Natural killer cell (primary cell): ENCODE measurements at places on chromosomes 16 and 17.
A peak's percentile ranks its signal among the peaks of the same experiment; 100 is the strongest.

DNA sequence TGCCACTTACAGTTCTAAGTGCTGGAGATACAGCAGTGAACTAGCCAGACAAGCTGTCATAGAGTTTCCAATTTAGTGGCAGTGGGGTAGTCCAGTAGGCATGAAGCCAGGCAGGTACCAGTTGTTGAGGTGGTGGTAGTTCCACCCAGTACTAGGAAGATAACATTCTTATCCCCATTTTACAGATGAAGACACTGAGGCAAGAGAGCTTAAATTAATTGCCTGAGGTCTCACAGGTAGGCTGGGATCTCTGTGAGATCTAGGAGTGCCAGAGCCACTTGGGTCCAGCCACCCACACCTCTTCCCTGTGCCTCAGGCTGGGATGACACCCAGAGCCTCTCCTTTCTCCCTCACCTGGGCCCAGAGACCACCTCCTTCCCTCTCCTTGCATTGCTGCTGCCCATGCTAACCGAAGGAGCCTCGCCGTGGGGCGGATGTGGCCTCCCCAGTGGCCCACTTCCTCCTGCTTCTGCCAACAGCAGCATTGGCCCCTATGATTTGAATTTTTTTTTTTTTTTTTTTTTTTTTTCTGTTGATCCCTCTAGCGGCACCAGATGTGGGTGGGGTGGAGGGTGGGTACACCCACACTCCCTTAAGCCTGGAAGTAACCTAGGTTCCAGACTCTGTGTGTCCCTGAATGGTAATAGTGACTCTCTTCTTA lies 114.0 kb downstream of the PRKCB start:
- no peaks in the 10 kb centered on the region for H3K27me3 ChIP-seq
- H3K36me3 ChIP-seq = no peaks in the 10 kb centered on the region
- peaks cover 62% of the 10 kb centered on the region for H3K4me1 ChIP-seq
- DNase-seq = peak; percentile 59
- H3K4me3 ChIP-seq = no peak overlapping the region
- H3K27ac ChIP-seq = peak overlapping the region; percentile 75

GRCh38 chr17:75009139-75009724 lies 3.2 kb upstream of the MRPL58 start:
- H3K36me3 ChIP-seq = no peaks in the 10 kb centered on the region
- H3K4me3 ChIP-seq = no peak overlapping the region

- H3K4me3 ChIP-seq = no peak overlapping the region
- H3K27me3 ChIP-seq = no peaks in the 10 kb centered on the region
- DNase-seq = no peak
Observed at GRCh38 chr16:25950586-25951281, 259.0 kb downstream of the HS3ST4 start.

DNA sequence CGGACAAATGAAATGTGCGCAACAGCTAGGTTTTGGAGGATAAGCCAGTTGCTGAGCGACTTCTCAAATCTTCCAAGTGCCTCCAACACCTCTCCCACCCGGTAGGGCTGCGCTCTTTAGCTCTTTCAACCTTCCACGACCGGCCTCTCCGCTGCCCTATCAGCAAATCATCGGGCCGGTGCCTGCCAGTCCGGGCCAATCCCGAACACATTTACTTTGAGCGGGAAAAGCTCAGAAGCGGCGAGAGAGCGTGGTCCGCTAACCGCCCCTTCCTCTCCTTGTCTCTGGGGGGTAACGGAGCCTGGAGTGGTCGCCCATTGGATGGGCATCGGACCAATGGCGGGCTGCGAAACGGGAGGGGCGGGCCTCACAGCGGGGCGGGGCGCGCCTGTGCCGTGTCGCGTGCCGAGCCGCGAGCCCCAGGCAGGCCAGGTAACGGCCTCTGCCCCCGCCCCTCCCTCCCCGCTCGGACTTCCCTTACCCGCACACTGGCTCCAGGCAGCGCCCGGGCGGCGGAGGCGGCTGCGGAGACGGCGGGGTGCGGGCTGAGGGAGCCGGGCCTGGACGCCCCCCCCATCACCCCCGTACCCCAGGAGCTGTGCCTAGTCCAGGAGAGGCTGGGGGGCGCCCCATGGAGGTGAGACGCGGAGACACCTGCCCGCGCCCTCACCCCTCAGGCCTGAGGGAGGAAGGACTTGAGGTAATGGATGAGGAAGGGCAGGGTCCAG lies at the start of gene MEIOC:
TSS of gene MEIOC (plus strand) at position 486 of the 728 bp plus-strand sequence. CDS start at position 632, 146 bp downstream.
- DNase-seq = peak; percentile 34
- H3K36me3 ChIP-seq = no peaks in the 10 kb centered on the region
- H3K4me3 ChIP-seq = no peak within 1 kb of the TSS
- H3K4me1 ChIP-seq = peaks cover 12% of the 10 kb centered on the region

DNA sequence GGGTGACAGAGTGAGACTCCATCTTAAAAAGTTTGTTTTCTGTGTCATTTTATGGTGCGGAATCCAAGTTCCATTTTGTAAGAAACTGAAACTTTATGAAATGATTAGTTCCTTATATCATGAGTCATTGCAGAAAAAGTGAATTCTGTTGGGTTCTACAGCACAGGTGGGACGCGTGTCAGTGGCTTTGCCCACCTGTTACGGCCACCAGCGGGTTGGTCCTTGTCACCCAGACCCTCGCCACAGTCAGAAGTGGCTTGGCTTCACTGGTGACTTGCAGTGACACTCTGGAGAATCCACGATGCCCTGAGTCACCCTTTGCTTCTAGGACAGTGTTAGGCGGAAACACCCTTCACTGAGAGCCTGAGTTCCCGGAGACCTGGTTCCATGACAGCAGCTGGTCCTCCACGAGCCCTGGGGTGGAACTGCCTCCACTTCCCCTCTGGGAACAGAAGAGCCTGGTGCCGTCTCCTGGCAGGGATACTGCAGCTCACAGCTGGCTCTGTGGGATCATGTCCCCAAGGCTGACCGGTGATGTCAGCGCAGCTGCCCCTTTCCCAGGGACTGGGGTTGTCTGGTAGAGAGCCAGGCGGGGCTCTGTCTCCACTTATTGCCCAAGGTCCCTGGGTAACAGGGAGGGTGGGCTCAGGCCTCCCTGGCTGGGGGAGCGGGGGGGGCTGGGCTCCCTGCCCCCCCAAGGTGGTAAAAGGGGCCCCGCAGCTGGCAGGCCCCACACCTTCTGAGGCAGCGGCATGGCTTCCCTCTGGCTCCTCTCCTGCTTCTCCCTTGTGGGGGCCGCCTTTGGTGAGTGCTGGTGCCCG lies at the start of gene CTRB1:
TSS of gene CTRB1 (plus strand) at position 733 of the 821 bp plus-strand sequence. CDS start at position 753, 20 bp downstream.
- no peaks in the 10 kb centered on the region for H3K36me3 ChIP-seq
- H3K4me1 ChIP-seq = peaks cover 6% of the 10 kb centered on the region
- H3K4me3 ChIP-seq = peak within 1 kb of the TSS; percentile 10

- H3K27ac ChIP-seq = no peak overlapping the region
- H3K4me1 ChIP-seq = no peaks in the 10 kb centered on the region
- no peak overlapping the region for H3K4me3 ChIP-seq
- DNase-seq = no peak
- H3K36me3 ChIP-seq = no peaks in the 10 kb centered on the region
Observed at GRCh38 chr16:22213236-22213635, 7.2 kb downstream of the EEF2K start.

DNA sequence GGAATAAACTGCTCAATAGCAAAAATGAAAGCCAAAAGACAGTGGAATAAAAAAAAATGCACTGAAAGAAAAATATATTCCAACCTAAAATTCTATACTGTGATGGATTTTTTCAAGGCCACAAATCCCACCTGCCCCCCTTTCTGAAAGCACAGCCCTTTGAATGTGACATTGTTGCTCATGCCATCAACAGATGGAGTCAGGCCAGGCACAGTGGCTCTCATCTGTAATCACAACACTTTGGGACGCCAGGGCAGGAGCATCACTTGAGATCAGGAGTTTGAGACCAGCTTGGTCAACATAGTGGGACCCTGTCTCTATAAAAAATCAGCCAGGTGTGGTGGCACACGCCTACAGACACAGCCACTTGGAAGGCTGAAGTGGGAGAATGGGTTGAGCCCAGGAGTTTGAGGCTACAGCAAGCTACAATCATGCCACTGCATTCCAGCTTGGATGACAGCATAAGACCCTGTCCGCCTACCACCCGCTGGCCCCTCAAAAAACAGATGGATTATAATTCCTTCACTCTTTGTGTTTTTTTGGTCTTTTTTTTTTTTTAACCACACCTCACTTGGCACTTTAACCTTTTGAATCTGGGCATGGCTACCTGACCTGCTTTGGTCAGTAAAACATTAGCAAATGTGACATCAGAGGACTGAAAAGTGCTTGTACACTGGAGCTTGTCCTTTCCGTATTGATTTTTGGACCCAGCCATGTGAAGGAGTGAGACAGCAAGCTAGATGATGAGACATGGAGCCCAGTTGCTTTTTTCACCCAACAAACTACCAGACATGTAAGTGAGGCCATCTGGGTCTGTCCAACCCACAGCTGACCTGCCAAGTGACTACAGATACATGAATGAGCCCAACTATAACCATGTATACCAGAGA lies 36.3 kb downstream of the GLG1 start:
- H3K4me3 ChIP-seq = no peak overlapping the region
- H3K27ac ChIP-seq = no peak overlapping the region
- no peaks in the 10 kb centered on the region for H3K27me3 ChIP-seq
- H3K36me3 ChIP-seq = no peaks in the 10 kb centered on the region
- peaks cover 31% of the 10 kb centered on the region for H3K4me1 ChIP-seq
- DNase-seq = no peak

GRCh38 chr16:56281249-56281805 lies 90.0 kb downstream of the GNAO1 start:
- H3K4me3 ChIP-seq = no peak overlapping the region
- peaks cover 31% of the 10 kb centered on the region for H3K4me1 ChIP-seq
- no peaks in the 10 kb centered on the region for H3K36me3 ChIP-seq
- no peak overlapping the region for H3K27ac ChIP-seq
- DNase-seq = no peak
- no peaks in the 10 kb centered on the region for H3K27me3 ChIP-seq

- no peak overlapping the region for H3K27ac ChIP-seq
- DNase-seq = no peak
- no peaks in the 10 kb centered on the region for H3K36me3 ChIP-seq
- H3K4me3 ChIP-seq = no peak overlapping the region
Observed at GRCh38 chr17:20852239-20852989, 190.4 kb downstream of the USP22 start.

DNA sequence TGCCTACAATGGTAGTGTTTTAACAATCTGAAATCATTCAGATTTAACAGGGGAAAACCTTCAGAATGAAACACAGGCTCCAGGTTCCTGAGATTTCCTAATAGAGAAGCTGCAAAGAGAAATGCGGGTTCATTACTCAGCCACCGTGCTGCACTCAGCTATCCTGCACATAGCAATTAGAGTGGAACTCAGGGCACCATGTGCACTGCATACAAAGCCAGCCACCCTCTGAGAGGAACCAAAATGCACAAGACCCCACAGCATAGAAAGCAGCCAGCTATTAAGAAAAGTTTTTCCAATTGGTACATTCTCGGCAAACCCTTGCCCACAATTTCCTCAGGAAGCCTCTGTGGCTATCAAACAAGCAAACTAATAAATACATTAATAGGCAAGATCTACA lies 37.4 kb downstream of the TOM1L2 start:
- H3K27me3 ChIP-seq = no peaks in the 10 kb centered on the region
- no peaks in the 10 kb centered on the region for H3K36me3 ChIP-seq
- H3K4me3 ChIP-seq = no peak overlapping the region
- H3K4me1 ChIP-seq = peaks cover 14% of the 10 kb centered on the region
- DNase-seq = no peak

- no peak overlapping the region for H3K4me3 ChIP-seq
- H3K27ac ChIP-seq = no peak overlapping the region
- H3K36me3 ChIP-seq = no peaks in the 10 kb centered on the region
- no peaks in the 10 kb centered on the region for H3K27me3 ChIP-seq
Observed at GRCh38 chr16:83682868-83683235, 124.9 kb upstream of the HSBP1 start.

DNA sequence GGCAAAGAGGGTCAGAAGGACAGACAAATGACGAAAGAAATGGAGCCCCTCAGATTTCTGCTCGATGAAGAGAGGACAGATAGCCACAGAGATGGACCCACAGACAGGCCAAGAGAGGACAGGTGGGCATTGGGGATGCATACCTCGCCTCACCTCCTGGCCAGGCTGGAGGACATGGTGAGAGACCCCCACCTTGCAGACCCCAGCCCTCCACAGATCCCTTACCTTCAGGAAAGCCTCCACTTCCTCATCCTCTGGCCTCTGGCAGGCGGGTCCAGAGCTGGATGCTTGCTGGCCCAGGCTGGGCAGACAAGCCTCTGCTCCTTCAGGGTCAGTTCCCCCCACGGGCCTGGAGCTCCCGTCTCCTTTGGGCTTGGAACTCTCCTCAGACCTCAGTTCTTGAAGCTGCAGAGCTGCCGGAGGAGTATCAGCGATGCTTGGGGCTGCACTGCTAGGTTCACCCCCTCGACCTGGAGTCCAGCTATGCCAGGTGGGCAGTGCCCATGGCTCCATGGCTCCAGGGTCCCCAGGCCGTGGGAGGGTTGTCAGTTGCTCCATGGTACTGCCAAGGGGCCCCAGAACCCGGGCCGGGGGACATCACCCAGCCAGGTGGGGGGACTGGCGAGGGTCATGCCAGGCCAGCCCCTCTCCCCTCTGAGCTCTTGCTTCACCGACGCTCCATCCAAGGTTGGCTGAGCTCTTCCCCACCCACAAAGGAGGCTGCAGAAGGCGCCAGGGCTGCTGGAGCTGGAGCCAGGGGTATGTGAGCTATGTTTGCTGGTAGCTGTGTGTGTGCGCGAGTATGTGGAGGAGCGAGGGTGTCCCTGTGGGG lies 1.0 kb downstream of the TSPOAP1 start:
- peak overlapping the region; percentile 94 for H3K4me3 ChIP-seq
- peaks cover 33% of the 10 kb centered on the region for H3K36me3 ChIP-seq
- H3K27ac ChIP-seq = peak overlapping the region; percentile 84
- peaks cover 68% of the 10 kb centered on the region for H3K4me1 ChIP-seq
- no peaks in the 10 kb centered on the region for H3K27me3 ChIP-seq
- no peak for DNase-seq

GRCh38 chr16:58339452-58339981 lies 44.7 kb upstream of the PRSS54 start:
- peaks cover 8% of the 10 kb centered on the region for H3K4me1 ChIP-seq
- H3K27ac ChIP-seq = no peak overlapping the region
- H3K4me3 ChIP-seq = no peak overlapping the region
- no peaks in the 10 kb centered on the region for H3K36me3 ChIP-seq

DNA sequence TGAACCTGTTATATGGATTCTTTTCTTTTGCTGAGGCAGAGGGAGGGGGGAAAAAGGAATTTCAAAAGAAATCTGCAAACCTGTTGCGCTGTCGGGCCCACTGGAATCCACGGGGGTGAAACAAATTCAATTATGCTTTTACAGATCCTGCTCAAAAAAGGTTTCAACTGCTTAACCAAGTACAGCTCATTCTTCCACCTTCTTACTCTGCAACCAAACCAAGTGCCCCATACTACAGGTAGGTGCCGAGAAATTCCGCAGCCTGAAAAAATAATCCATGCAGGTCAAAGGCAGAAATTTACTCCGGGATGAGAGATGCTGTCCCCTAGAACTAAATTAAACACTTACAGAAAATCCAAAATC lies 416 bp downstream of the RNF43 start:
- H3K36me3 ChIP-seq = no peaks in the 10 kb centered on the region
- no peaks in the 10 kb centered on the region for H3K27me3 ChIP-seq
- no peak overlapping the region for H3K4me3 ChIP-seq
- H3K27ac ChIP-seq = peak overlapping the region; percentile 3
